ENCODE measurements at places on chromosomes 1 and 21.

- peak; percentile 82 for DNase-seq
These were observed 51.5 kb downstream of the PTPRF start for GRCh38 chr1:43582162-43582566.

DNA sequence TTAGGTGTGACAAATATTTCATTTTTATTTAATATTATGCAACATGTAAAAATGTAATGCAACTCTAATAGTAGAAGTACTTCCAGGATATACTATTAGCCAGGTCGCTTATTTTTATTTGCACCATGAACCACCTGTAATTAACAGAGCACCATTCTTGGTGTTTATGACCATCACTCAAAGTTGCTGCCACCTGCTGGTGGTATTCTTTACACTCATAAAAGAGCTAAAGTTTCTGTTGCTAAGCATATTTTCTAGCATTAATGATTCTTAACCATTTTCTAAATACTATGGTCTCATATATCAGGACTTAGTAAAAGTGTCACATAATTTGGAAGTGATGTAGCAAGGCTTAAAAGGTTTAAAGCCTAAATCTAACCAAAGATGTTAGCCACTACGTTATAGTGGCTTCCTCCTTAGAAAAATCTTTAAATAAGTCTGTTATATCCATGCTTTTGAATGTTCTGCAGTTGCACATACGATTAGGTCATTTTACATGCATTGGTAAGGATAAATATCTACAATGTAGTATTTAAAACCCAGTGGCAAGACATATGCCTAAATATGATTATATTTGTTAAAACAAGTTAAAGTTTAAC, 244.5 kb downstream of the NEGR1 start:
- no peak for DNase-seq

DNA sequence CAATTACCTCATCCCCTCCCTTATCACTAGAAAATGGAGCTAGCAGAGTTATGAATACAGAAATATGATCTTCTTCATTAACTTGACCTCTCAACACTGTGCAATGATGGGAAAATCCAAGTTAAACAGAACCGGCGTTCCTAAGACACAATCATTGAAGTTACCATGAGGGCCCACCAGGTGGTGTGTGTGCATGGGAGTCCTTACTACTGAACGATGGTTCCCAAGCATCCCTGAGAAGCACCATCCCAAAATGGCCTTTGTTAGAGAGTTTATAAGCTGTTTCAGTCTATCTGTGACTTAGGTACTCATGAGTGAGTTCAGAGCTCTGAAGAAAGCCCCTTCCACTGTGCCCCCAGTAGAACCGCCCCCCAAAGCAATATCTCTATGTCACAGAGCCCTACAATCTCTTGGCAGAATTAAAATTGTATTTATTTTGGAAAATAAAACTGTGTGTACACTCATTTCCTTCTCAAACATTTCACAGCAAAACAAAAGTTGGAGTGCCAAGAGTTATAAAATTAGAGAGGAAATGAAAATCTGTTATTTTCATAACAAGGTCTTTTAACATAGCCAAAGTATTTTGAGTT, 56.8 kb downstream of the PLD5 start:
- no peak for DNase-seq

DNA sequence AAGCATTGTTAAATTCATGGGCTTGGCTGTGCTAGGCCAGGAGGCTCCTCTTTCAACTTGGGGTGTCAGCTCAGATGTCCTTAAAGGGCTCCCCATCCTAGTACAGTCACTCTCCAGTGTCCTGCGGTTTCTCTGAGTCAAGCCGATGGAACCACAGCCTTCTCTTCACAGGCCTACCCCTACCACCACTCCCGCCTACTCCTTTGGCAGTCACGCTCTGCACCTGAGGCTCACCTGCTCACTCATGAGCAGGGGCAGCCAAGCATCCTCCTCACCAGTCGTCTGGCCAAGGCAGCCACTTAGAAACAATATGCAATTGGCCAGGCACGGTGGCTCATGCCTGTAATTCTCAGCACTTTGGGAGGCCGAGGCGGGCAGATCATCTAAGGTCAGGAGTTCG, 3.6 kb downstream of the ACOT7 start:
- no peak for DNase-seq

GRCh38 chr1:53086491-53087070, 24.6 kb downstream of the PODN start:
- no peak for DNase-seq

DNA sequence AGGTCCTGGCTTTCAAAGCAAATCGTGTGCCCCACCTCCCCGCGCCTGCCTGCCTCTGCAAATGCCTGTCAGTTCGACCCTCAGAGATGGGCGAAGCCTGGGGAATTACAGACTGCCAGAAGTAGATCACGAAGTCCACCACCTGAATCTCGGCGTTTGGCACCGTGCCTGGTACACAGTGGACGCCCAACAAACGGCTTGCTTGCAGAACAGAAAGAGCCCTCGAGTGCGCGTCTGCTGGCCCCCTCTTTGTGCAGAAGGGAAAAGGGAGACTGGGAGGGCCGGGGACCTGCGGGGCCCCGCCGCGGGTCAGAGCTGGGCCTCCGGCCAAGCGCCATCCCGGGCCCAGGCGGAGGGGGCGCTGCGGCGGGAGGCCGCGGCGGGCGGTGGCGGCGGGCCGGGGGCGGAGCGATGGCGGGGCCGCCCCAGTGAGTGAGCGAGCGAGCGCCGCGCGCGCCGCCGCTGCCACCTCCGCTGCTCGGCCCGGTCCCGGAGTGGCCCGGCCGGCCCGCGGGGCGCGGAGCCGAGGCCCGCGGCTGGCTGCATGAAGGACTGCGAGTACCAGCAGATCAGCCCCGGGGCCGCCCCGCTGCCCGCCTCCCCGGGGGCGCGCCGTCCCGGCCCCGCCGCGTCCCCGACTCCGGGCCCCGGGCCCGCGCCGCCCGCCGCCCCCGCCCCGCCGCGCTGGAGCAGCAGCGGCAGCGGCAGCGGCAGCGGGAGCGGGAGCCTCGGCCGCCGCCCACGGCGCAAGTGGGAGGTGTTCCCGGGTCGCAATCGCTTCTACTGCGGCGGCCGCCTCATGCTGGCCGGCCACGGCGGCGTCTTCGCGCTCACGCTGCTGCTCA, at the start of gene ZDHHC18:
Gene ZDHHC18 (plus strand): TSS at position 428 of the 845 bp plus-strand sequence. CDS start 117 bp downstream, at position 545.
- peak; percentile 52 for DNase-seq

DNA sequence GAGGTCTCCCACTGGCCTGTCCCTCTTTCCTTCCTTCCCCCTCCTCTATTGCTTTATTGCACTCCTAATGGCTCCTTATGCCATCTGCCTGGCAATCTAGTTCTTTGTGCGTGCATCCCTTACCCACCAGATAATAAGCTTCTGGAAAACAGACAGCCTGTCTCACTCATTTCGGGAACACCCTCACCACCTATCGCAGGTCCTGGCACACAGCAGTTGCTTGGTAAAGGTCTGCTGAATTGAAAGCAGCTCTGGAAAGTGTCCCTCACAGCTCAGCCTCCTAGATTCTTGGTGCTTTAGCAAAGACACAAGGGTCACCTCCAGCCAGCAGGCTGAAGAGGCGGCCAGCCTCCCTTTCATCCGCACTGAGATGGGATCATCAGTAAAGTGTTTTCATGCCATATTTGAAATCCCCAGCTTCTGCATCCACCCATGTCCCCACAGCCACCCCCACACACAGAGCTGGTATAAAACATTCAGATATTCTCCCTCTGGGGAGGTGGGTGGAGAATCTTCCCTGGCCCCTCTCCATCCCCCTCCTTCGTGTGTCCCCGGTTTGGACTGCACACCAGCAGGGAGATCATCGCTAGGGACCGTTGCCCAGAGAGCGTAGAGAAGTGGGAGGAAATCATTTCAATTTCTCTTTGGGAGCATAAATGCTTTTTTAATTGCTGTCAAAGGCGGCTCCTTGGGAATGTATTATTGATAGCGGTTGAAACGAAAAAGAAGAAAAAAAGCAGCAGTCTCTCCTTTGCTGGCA, 29.1 kb upstream of the ATP2B4 start:
- no peak for DNase-seq

DNA sequence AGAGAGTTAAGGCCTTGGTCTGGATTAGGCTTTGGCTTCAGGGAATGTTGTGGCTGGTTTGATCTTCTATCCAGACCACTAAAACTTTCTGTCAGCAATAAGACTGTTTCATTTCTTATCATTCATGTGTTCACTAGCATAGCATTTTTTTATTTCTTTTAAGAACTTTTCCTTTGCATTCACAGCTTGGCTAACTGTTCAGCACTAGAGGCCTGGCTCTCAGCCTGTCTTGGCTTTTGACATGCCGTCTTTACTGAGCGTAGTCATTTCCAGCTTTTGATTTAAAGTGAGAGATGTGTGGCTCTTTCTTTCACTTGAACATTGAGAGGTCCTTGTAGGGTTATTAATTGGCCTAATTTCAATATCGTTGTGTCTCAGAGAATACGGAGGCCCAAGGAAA, 62.5 kb downstream of the RNF220 start:
- no peak for DNase-seq
